GM12892 (cell line): ENCODE measurements at places on chromosomes 1 and 21.

DNA sequence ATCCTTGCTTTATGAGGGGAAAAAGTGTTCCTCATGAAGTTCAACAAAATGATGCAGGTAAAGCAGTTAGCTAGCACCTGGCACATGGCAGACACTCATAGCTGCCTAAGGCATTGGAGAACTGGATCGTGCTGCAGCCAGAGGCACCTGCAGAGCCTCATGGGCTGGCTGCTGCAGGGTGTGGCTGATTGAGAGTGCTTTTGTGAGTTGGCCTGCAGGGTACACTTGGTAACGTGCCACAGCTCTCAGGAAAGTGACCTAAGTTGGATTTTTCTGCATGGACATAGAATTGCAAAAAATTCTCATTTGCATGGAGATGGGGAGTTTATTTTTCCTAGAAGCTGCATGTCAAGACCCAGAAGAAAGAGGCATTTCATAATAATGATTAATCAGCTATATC, 31.6 kb upstream of the IL20 start:
- DNase-seq, result no peak

GRCh38 chr1:221457685-221458446, 284.0 kb downstream of the DUSP10 start:
- no peak for DNase-seq

DNA sequence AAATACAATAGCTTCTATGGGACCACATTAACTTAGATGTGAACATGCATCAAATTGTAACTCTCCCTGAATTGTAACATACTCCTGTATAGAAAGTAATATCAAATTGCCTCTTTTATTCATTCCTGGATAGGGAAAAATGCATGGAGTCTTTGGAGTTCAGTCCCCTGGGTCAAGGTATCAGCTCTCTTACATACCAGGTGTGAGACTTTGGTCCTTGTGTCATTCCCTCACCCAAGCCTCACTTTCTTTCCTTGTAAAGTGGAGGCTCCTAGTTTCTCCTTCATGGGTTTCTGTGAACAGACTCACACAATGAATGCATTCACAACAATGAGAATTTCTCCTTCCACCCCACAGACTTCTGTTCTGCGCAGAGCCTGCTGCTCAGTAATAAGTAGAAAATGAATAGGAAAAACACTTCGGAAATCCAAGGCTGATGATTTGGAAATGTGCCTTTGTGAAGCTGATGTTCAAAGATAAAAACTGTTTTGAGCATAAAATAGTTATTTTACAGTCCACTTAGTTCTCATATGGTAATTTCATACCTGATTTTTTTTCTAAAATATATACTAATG, 185.3 kb downstream of the AK5 start:
- no peak for DNase-seq

DNA sequence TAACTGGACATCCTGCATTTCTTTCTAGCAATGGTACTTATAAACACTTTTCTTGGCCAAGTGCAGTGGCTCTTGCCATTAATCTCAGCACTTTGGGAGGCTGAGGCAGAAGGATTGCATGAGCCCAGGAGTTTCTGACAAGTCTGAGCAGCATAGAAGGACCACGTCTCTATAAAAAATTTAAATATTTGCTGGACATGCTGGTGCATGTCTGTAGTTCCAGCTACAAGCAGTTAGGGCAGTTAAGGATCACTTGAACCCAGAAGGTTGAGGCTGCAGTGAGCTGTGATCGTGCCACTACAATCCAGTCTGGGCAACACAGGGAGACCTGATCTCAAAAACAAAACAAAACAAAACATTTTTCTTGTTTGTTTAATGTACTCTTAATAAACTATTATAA, 434.0 kb downstream of the PLA2G4A start:
- DNase-seq, result no peak

- no peak for DNase-seq
Measured at GRCh38 chr1:197200272-197200899, 53.9 kb upstream of the ASPM start.
